HFFc6 (cell line): ENCODE measurements at places on chromosomes 4 and X. TPM values are rescaled to one million over a fixed set of nuclear protein-coding genes. Genes with fewer than 3 reads are reported as not detected.
A peak's percentile ranks its signal among the peaks of the same experiment; 100 is the strongest.

DNA sequence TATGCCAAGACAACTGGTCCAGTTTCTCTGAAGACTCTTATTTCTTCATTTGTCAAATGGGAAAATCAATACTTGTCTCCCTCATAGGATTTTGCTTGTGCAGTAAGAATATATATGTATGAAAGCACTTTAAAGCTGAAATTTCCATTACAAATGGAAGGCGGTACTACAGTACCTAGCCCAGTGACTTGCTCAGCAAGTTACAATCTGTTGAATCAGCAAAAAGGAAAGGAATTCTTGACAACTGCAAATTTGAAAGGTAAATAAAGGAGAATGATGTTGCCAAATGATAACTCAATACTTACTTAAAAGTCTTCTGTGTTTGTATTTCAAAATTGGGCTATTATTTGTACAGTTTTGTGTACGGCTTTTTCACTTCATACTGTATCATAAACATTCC lies 71.1 kb downstream of the PKD2 start:
- DNase-seq = no peak
- H3K4me3 ChIP-seq = no peak overlapping the region
- peaks cover 16% of the 10 kb centered on the region for H3K36me3 ChIP-seq
- H3K4me1 ChIP-seq = no peaks in the 10 kb centered on the region

DNA sequence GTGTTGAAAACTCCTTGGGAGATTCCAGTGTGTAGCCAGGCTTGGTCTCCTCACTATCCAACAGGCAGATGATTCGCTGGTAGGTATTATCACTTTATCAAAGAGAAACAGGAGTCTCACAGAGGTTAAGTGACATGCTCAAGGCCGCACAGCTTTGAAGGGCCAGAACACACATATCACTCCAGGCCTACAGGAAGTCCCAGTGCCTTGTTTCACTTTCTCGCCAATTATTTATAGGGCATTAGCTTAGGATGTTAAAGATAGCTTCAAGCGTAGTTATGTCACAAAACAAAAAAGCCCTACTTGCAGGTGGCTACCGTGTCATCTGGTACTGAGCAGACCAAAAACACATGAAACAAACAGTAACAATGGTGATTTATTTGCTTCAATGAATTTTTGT lies 13.2 kb downstream of the ATP8A1 start:
- no peak overlapping the region for H3K27ac ChIP-seq
- peaks cover 6% of the 10 kb centered on the region for H3K27me3 ChIP-seq
- H3K4me1 ChIP-seq = no peaks in the 10 kb centered on the region
- no peaks in the 10 kb centered on the region for H3K36me3 ChIP-seq

DNA sequence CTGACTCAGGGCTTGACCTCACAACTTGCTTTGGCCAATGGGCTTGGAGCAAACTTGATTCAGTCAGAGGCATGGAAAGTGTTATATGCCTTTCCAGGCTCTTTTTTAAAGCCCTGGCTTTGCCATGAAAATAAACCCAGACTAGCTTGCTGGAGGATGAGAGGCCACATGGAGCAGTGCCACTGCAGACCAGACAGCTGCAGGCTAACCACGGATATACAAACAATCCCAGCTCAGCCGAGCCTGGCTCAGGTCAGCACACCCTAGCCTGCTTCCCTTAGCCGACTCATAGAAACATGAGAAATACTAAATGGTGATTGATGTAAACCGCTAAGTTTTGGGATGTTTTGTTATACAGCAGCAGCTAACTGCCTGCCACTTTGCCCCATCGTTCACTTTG lies 345.1 kb downstream of the ARHGAP10 start:
- DNase-seq = no peak
- H3K27ac ChIP-seq = no peak overlapping the region
- H3K4me1 ChIP-seq = peaks cover 17% of the 10 kb centered on the region; the same call in 1 of the 2 replicates
- peaks cover 3% of the 10 kb centered on the region for H3K27me3 ChIP-seq
- H3K4me3 ChIP-seq = no peak overlapping the region
- H3K36me3 ChIP-seq = peaks cover 74% of the 10 kb centered on the region

The MAGEA2 gene
- total RNA-seq = not detected in 3 replicates

DNA sequence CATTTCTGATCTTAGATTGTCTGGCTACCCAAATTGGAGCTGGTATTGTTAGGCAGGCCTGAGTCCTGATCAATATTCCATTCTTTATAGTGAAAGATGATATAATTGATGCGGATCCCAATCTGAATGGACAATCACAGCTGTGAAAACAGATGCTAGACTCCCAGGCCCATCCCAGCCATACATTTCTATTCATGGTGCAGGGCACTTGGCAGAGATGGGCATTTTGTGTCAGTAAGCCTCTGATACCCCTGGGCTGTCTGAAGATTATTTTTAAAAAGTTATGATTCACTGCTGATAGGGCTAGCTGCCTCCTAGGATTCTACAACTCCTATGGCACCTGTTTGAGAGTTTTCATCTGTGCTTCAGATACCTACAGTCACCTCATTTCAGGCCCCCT lies 61.2 kb upstream of the TSPAN7 start:
- H3K4me1 ChIP-seq = no peaks in the 10 kb centered on the region
- H3K27ac ChIP-seq = no peak overlapping the region
- no peaks in the 10 kb centered on the region for H3K27me3 ChIP-seq
- no peak for DNase-seq

The KIT gene
- 0.14 to 1.4 TPM (median 0.59 TPM) in 3 replicates for total RNA-seq

DNA sequence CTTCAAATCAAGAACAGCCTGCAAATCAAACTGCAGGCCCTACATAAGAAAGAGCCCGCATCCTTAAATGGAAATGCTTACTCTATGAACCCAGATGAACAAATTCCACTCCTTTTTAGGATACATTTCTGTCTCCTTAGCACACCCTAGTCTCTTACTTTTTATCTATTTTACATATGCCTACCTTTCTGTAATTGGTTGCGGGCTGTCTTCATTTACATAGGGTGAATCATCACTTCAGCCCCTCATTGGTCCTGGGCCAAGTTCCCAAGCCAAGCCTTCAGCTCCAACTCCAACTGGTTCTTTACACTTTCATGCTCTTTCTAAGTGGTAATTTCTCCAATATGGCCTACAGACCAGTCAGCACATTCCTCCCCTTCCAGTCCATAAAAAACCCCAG lies 219.3 kb downstream of the TRAM1L1 start:
- H3K4me1 ChIP-seq = no peaks in the 10 kb centered on the region
- no peaks in the 10 kb centered on the region for H3K27me3 ChIP-seq
- H3K27ac ChIP-seq = no peak overlapping the region
- no peaks in the 10 kb centered on the region for H3K36me3 ChIP-seq
- H3K4me3 ChIP-seq = no peak overlapping the region

The ITM2A gene
- total RNA-seq = not detected in 3 replicates

The RHOXF2B gene
- not detected in 3 replicates for total RNA-seq

- H3K4me1 ChIP-seq = no peaks in the 10 kb centered on the region
- H3K36me3 ChIP-seq = no peaks in the 10 kb centered on the region
- DNase-seq = no peak
- no peak overlapping the region for H3K27ac ChIP-seq
- no peak overlapping the region for H3K4me3 ChIP-seq
- H3K27me3 ChIP-seq = no peaks in the 10 kb centered on the region
Measured at GRCh38 chr4:35520059-35520458, 724.3 kb downstream of the ARAP2 start.

The KCTD8 gene
- not detected in 3 replicates for total RNA-seq

DNA sequence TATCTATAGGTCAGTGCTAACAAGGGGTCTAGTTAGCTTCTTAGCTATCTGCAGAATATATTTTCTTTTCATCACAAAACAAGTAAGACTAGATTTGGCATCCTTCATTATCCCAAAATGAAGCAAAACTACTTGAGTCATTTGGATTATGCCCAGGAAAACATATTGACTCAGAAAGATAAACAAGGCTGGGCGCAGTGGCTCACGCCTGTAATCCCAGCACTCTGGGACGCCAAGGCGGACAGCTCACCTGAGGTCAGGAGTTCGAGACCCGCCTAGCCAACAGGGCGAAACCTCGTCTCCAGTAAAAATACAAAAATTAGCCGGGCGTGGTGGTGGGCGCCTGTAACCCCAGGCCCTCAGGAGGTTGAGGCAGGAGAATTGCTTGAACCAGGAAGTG lies 18.0 kb upstream of the MND1 start:
- peaks cover 10% of the 10 kb centered on the region for H3K36me3 ChIP-seq
- H3K4me3 ChIP-seq = no peak overlapping the region
- H3K4me1 ChIP-seq = peaks cover 4% of the 10 kb centered on the region; the same call in 1 of the 2 replicates
- H3K27ac ChIP-seq = no peak overlapping the region
- no peak for DNase-seq
- H3K27me3 ChIP-seq = no peaks in the 10 kb centered on the region

DNA sequence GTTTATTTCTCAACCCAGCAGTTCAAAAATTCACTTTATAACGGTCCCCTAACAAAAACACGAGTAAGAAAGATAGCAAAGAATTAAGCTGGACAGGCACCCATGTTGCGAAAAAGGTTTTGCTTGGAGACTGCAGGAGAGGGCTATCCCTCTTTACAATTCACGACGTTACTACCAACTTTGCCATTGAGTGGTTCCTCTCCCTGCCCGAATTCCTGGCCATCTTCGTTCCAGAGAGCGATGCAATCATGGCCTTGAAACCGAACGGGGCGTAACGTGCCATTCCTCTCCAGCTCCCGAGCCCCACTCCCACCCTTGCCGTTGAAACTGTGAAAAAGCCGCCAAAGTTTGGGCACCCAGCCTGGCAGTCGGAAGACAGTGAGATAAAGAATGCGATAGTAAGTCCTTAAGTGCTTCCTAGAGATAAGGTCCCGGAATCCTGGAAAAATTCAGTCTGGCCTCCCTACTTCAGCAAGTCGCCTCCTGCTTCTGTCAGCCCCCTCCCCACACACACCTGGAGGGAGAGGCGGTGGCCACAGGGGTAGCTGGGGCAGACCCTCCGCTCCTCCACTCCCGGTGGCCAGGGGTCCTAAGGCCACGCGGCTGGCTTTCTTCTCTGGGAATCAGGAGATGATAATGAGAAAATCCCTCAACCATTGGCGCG lies 65.2 kb downstream of the FBXO8 start:
- peaks cover 52% of the 10 kb centered on the region for H3K4me1 ChIP-seq
- peak overlapping the region; percentile 74 for H3K4me3 ChIP-seq
- peaks cover 4% of the 10 kb centered on the region; the same call in 1 of the 2 replicates for H3K36me3 ChIP-seq
- H3K27ac ChIP-seq = no peak overlapping the region

GRCh38 chrX:41258226-41258625 lies 75.7 kb upstream of the DDX3X start:
- H3K4me3 ChIP-seq = no peak overlapping the region
- H3K27me3 ChIP-seq = no peaks in the 10 kb centered on the region
- no peaks in the 10 kb centered on the region for H3K36me3 ChIP-seq

The SLIT2 gene
- total RNA-seq = 94.0 to 139 TPM (median 118 TPM) in 3 replicates

DNA sequence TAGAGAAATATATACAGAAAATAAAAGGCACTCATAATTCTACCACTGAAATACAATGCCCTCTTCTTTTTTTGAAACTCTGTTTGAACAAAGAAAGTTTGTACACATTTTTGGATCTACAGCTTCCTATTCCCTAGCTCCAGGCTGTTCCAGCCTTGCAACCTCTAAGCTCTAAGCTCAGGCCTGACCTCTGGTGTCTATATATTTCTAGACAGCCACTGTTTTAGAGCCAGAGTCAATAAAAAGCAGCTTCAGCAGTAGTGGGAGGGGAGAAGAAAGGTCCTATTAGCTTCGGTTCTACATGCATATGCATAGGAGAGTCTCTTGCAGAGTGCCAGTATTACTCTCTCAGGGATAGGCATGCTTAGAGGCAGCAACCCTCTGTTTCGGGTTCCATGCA lies 39.7 kb downstream of the CLDN2 start:
- H3K27ac ChIP-seq = no peak overlapping the region
- H3K27me3 ChIP-seq = no peaks in the 10 kb centered on the region; the same call in 1 of the 2 replicates
- peaks cover 23% of the 10 kb centered on the region for H3K4me1 ChIP-seq
- DNase-seq = peak; percentile 28

DNA sequence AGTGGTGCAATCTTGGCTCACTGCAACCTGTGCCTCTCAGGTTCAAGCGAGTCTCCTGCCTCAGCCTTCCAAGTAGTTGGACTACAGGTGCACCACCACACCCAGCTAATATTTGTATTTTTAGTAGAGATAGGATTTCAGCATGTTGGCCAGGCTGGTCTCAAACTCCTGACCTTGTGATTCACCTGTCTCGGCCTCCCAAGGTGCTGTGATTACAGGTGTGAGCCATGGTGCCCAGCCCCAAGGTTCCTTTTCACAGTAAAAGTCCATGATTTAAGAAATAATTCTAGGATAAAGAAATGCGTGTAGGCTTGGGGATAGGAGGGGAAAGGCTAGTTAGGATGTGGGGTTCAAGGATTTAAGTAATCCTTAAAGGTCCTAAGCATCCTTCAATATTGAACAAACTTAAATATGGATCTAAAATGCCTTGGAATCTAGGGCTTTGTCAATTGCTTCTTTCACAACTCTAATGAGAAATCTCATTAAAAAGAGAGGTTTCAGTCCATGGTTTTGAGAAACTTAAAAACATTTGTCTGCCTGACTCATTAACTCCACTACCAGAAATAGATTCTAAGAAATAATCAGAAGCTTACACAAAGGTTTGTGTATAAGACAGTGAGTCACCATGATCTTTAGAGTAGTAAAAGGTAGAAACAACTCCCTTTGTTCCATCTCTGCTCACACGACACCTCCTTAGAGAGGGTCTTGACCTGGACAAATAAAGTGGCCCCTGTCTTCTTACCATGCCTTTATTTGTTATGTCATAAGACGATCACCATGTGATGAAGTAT lies 203.2 kb downstream of the PTTG2 start:
- peaks cover 13% of the 10 kb centered on the region; the same call in 1 of the 2 replicates for H3K36me3 ChIP-seq
- peak overlapping the region; percentile 99 for H3K27ac ChIP-seq
- H3K4me3 ChIP-seq = peak overlapping the region; percentile 21; the same call in 1 of the 2 replicates
- H3K27me3 ChIP-seq = peaks cover 3% of the 10 kb centered on the region
- peaks cover 58% of the 10 kb centered on the region for H3K4me1 ChIP-seq
- peak; percentile 71 for DNase-seq

The CT47B1 gene
- not detected in 2 replicates for total RNA-seq

The TEX11 gene
- total RNA-seq = not detected in 3 replicates

GRCh38 chr4:25672756-25673155 lies 17.1 kb downstream of the SLC34A2 start:
- DNase-seq = no peak
- no peaks in the 10 kb centered on the region for H3K4me1 ChIP-seq
- H3K27ac ChIP-seq = no peak overlapping the region
- no peak overlapping the region for H3K4me3 ChIP-seq
- H3K36me3 ChIP-seq = no peaks in the 10 kb centered on the region

DNA sequence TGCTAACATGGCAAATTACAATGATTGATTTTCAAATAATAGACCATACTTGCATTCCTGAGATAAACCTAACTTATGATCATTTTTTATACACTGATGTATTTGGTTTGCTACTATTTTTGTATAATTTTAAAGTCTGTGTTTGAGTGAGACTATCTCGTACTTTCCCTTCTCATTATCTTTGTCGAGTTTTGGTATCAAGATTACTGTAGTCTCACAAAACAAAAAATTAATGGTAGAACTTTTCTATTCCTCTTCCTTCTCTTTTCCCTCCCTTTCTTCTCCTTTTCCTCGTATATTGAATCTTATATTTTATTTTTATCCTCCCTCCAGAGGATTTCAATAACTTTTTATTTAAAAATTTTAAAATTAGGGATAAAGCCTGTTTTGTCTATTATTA lies 41.5 kb downstream of the RGS12 start:
- no peak for DNase-seq
- no peaks in the 10 kb centered on the region for H3K27me3 ChIP-seq
- no peak overlapping the region for H3K4me3 ChIP-seq
- H3K4me1 ChIP-seq = peaks cover 1% of the 10 kb centered on the region
- no peak overlapping the region for H3K27ac ChIP-seq

The TLR7 gene
- not detected in 2 replicates for total RNA-seq

- no peak overlapping the region for H3K4me3 ChIP-seq
- DNase-seq = no peak
- H3K27ac ChIP-seq = no peak overlapping the region
- H3K36me3 ChIP-seq = no peaks in the 10 kb centered on the region
- H3K27me3 ChIP-seq = no peaks in the 10 kb centered on the region
Measured at GRCh38 chr4:111610681-111611080, 534.6 kb upstream of the FAM241A start.

GRCh38 chr4:122854447-122855352 lies 28.1 kb downstream of the FGF2 start:
- peak overlapping the region; percentile 83 for H3K27ac ChIP-seq
- peak overlapping the region; percentile 67 for H3K4me3 ChIP-seq
